ENCODE measurements at places on chromosomes 7 and 10.

- no peak for DNase-seq
Measured at GRCh38 chr10:89302625-89303024, 779 bp downstream of the IFIT2 start.

DNA sequence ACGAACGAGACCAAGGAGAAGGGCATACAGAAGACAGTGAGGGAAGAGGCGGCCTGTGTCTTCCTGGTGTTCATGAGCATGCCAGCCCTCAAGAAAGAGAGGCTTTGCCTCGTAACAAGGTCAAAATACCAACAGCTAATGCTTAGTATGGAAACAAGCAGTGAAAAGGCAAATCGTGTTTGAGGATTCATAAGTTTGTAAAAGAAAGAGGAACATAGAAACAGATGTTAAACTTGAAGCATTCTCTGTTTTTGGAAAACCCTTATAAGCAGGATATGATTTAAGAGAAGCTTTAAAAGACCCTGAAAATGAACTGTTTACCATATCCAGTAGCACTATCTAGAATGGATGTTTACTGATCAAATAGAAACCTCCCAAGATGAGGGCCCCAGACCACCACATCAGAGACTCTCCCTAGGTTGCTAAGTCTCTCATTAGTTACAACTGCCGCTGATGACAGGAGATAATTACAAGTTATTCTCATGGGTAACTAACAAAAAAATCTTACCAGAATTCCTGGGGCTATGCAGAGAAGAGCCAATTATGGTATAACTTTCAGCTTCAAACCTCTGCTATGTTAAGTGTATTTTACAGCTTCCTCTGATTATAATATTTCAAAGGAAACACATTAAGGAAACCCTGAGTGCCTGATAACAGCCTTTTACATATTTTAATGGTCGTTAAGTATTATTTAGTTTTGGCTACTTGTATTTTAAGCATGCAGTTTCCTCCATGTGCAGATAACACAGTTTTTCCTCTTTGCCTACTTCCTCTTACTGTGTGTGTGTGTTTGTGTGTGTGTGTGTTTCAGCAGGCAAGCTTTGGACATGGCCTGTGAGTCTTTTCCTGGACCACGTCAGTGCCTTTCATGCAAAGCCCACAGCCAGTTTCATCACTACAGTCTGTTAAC is 17.9 kb downstream of the JCAD start:
- DNase-seq: no peak

DNA sequence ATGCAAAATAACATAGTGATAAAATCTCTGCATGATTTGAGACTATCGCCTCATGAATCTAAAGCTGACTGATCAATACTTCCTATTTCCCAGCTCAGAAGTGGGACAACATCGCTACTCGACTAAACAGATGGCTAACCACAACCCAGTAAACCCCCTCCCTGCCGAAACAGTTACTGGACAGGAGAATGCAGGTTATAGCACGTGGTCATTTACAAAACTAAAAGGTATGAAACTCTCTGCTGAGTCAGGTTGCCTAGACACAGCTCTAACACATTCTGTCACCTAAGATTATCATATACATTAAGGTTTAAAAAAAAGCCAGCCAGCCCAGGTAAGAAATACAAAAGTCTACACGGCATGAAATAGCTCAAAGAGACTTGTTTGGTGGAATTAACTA is 64.0 kb downstream of the CTBP2 start:
- DNase-seq: no peak

- DNase-seq: no peak
Measured at GRCh38 chr10:75744261-75744660, 312.8 kb downstream of the LRMDA start.

DNA sequence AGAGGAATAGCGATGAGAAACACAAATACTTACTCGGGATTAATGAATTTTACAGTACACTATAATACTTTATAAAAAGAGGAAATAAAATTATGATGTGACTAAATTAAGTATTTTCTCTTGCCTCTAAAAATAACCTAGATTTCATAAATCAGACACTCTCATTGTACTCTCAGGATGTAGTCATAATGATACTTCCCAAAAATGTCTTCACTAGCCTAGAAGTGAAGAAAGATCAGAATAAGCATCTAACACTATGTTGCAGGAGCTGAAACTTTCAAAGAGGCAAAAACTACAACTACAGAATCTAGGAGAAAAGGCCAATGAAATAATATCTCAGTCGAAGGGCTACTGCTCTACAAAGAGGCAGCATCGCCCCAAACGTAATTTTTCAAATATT is 49.4 kb downstream of the DNAJC1 start:
- no peak for DNase-seq

DNA sequence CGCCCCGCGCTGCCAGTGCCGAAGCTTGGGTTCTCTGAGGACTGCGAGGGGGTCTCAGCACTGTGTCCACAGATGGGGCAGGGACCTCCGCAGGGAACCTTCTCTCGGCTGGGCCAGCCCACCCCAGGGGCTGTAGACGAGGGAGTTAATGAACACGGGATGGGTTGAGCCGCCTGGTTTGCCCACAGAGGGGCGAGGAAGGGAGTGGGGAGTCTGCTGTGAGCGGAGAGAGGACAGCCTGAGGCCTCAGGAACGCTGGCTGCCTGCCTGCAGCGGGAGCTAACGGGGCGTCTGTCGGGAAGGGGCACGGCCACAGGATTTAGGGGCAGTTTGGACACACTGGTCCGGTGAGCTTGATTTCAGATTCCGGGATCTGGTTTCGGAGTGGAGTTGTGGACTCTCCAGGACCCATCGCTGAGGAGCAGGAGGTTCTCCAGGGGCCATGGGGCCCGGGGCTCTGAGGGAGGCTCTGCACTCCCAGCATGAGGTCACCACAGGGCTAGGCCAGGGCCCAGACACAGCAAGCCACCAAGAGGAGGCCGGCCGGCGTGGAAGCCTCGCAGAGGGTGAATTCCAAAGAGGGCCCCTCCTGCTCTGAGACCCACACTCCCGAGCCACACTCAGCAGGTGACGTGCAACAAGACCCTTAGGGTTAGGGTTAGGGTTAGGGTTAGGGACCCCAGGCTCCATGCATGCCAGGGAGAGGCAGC is 19.0 kb upstream of the FAM20C start:
- DNase-seq: no peak

Measured in cerebellar nuclear complex (tissue), 1 donor.